ENCODE measurements at places on chromosomes 2 and 18.

- DNase-seq: no peak
These were observed 14.6 kb downstream of the PTPN18 start for GRCh38 chr2:130370490-130370889.

DNA sequence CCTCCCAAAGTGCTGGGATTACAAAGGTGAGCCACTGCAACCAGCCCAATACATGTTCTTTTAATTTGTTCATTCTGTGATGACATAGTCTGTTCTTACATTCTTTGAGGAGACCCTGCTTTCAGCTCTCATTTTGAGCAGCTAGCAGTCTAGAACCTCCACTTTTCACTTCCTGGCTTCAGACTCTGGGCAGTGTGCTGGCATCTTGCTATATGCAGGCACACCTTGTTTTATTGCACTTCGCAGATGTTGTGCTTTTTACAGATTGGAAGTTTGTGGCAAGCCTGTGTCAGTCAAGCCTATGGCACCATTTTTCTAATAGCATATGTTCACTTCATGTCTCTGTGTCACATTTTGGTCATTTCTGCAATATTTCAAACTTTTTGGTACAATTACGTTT lies 72.4 kb downstream of the PRKCE start:
- no peak for DNase-seq

- DNase-seq: no peak
These were observed 33.1 kb upstream of the DNMT3A start for GRCh38 chr2:25374827-25375226.

DNA sequence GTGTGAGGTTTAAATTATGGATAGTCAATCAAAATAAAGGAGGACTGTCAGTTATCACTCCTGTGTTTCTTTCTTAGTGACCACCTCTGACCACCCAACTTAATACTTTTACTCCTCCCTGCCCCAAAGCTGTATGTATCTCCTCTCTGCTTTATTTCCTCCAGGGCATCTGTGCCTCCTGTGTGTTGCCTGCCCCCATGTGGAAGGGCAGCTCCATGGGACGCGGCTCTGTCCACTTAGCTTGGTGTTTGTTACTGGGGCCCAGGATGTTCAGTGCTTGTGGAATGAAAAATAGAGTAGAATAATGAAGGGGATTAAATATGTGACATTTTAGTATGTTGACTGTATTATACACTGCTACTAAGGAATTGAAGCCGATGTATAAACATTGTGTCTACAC lies 9.8 kb downstream of the ACP1 start:
- DNase-seq: no peak

- no peak for DNase-seq
These were observed 47.7 kb downstream of the TMEM182 start for GRCh38 chr2:102809291-102810189.

DNA sequence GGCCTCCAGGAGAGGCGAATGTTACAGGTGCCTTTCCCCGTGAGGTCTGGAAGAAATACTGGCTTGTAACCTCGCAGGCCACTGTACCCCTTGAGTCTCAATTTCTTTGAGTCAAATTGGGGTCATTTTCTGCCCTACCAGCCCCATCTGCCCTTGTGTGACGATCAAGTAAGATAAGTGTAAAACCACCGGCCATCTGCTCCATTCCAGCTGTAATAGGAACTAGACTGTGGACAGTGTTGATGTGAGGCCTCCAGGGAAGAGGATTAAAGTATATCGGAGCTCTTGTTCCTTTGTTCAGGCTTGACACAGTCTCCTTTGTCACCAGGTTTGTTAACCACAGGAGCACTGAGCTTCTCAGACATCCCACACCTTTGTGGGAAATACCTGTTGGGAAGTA lies 65.6 kb downstream of the MRPS9 start:
- no peak for DNase-seq

GRCh38 chr2:164761737-164762460 lies 79.7 kb downstream of the COBLL1 start:
- no peak for DNase-seq

- DNase-seq: no peak
These were observed 195.4 kb downstream of the ZEB2 start for GRCh38 chr2:144324446-144325045.

DNA sequence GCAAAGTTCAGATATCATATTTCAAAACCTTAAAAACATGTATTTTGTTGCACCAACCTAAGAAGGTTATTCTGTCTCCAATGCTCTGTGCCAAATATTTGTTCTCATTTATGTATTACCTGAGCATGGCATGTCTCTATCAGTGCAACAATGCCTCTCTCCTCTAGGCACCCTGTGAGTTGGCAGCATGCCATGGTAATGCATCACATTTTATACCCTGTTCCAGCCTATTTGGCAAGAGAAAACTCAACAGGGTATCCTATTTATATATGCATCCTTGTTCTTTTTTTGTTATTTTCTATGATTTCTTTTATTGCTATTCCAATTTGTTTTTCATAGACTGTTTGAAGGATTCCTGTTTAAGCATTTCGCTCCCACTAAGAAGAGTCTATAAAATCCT lies 126.3 kb upstream of the NRXN1 start:
- no peak for DNase-seq

All from retina (tissue), 1 donor.